ENCODE measurements at places on chromosomes 2 and 18.

DNA sequence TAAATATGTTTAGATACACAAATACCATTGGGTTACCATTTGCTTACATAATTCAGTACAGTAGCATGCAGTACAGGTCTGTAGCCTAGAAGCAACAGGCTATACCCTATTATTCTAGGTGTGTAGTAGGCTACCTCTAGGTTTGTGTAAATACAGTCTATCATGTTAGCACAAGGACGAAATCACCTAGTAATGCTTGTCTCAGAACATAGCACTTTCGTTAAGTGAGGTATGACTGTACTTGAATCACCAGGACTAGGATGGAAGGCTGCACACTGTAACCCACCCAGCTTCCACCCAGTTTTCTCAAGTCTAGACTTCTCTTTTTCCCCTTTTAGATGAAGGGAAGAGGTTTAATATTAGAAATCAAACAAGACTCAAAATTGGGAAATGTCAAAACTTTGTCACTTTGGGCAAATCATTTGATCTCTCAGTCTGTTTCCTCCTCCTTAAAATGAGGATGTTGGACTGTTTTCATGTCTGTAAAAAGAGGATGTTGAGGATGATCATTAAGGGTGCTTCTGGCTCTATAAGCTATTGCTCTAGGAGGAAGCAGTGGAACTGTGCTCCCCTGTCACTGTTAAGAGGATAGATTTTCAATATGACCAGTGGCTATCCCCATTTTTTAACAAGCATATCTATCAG is 3.7 kb upstream of the SOCS6 start:
- DNase-seq: no peak

GRCh38 chr2:42910645-42911405 is 118.4 kb upstream of the HAAO start:
- DNase-seq: no peak

- no peak for DNase-seq
These were observed 72.0 kb upstream of the SH3BP4 start for GRCh38 chr2:234879671-234880455.

- DNase-seq: no peak
These were observed 85.7 kb downstream of the SUCLG1 start for GRCh38 chr2:84373391-84373790.

GRCh38 chr2:164898475-164898874 is 56.9 kb downstream of the SLC38A11 start:
- no peak for DNase-seq

DNA sequence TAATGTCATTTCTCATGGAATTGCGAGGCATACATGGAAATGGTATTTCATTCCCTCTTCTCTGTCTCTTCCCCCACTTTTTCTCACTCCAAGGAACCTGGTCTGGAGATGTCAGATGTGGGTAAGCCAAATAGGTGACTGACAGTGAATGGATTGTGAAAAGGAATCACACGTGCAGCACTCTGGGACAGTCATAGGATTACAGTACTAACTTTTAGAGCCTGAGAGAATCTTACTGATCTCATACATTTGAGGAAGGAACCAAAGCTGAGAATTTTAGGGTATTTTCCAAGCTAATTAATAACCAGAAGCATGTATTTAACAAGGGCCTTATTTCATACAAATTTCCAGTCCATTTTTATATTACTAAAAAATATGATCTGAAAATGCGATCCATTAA is 58.1 kb upstream of the ERBB4 start:
- no peak for DNase-seq

DNA sequence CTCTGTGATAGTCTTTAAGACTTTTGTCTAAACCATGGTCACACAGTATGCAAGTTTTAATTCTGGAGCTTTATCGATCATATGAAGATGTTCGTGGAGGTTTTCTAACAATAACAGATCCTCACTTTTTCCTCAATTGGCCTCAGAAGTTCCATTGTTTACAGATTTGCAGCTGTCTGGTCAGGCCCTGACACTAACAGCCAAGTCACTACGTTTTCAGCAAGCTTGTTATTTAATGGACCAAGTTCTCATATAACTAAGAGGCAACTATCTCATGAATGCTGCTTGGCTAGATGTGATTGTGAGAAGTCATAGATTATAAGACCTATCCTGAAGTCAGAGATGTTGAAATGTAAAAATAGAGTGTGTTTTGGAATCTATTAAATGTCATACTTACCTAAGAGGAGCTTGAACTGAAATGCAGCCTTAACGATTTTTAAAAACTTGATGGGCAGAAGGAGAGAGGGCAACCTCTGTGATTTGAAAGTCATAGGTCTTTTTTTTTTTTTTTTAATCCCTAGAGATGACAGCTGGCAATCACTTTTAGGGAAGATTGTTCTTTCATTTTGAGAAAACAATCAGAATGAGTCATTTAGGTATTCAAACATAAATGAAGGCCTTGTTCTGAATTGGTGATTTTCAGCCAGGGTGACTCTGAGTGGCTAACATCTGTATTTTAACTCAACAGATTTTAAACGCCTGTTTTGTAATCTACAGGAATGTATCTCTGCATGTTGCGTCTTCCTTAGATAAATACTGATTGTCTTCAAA is 48.4 kb upstream of the NEMP2 start:
- no peak for DNase-seq
